ENCODE measurements at places on chromosomes 12 and 14.
A peak's percentile ranks its signal among the peaks of the same experiment; 100 is the strongest.

DNA sequence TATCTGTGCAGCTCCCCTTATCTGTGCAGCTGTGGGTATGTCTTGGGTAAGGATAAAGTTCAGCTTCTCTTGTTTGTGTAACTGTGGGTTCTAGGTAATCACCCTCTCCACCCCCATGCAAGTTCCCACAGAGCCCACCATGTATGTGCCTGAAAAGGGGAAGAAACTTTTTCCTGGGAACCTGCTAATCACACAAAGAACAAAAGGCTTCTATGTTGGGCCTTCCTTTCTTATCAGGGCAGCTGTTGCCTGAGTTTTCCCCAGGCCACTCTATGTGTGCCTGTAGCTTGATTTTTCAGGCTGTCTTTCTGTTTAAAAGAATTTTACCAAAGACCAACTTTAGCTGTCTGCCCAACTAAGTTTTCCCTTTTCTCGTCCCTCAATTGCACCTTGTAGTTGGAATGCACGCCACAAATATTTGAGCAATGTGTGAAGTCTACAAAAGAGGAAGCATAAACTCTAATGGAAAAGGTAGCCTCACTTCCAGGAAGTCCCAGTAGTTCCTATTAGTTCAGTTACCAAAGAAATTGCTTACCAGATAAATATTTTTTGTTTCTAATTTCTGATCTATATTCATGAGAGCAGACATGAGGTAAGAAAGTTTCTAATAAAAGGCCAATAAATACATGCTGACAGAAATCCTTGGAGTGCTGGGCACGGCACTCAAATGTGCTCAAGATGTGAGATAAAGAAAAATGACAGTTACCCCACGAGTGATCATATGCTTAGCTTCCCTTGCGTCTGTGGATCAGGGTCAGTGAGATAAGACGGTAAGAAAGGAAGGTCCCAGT lies 2.7 kb upstream of the GALC start:
- DNase-seq: no peak

- no peak for DNase-seq
These were observed 1.0 kb downstream of the HIP1R start for GRCh38 chr12:122836027-122836921.

DNA sequence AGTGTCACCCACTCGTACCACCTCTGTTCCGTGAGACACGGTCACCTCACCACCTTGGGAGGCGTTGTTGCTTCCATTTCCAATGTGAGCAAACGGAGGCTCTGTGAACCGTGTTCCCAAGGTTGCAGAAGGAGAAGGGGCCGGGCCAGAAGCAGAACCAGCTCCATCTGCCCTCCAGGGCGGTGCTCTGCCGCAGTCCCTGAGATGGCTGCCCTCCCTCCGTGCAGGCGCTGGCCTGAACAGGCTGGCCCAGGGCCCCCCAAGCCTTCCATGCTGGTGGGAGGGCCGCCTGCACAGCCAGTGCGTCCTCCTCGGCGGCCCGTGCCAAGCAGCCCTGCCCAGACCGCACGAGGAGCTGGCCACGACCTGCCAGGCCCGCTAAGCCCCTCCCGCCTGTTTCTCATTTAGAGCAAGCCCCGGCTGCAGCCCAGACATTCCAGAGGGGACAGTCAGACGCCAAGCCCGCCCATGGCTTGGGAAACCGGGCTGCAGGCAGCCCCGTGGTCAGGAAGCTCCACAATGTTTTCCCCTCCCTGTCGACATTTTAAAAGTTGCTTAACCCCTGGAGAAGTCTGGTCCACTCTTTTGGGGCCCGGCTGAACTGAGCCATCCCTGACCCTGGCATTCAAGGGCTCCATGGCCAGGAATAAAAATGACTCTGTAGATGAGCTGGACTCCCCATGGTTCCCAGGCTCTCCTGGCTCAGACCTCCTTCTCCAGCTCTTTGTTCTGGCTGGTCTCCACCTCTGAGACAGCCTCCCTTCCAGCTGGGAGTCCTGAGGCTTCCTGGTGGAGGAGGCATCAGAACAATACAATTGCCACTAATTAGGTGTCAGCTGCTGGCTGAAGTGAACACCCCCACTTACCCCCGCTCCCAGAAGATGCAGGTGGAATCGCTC lies 236.0 kb downstream of the BCL11B start:
- DNase-seq: peak; percentile 98

GRCh38 chr14:56886471-56887062 lies 76.3 kb upstream of the OTX2 start:
- no peak for DNase-seq

- peak; percentile 29 for DNase-seq
These were observed 15.8 kb upstream of the ANKRD9 start for GRCh38 chr14:102525219-102525928.

GRCh38 chr12:109721276-109721675 lies 7.7 kb downstream of the FAM222A start:
- DNase-seq: no peak

DNA sequence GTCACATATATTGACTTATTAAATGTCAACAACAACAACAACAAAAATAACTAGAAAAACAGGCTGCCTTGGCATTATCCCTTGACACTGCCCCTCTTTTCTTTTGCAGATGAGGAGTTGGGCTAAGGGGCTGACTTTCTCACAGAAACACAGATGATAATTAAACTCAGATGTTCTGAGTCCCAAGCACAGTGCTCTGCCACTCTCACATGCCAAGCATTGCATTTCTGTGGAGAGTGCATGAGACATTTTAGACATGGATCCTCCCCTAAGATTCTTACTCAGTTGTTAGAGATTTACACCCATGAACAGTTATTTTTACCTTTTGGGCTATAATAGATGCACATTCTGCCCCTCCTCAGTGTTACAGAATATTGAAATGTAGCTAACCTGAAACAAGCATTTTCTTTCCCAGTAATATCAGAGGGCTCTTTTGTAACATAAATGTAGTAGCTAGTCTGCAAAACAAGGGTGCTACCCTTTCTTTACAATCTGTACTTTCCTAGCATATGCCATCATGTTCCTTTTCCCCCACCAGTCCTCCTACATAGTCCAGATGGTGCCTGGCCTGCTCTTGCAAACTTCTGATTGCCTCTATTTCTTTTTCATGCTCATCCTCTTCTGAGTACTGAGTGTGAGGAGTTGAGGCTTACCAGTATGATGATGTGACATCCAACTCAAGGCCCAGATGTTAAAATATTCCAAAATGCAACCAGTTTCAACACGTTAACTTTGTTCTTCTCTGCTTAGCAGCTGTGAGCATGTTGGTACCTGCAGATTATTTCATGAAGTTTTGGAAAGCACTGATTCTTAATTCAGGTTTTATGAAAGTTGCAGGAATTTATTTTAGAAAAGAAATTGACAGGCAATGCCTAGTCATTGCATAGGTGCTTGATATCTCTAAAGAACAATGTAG lies 125.0 kb upstream of the ATP2B1 start:
- peak; percentile 66 for DNase-seq

DNA sequence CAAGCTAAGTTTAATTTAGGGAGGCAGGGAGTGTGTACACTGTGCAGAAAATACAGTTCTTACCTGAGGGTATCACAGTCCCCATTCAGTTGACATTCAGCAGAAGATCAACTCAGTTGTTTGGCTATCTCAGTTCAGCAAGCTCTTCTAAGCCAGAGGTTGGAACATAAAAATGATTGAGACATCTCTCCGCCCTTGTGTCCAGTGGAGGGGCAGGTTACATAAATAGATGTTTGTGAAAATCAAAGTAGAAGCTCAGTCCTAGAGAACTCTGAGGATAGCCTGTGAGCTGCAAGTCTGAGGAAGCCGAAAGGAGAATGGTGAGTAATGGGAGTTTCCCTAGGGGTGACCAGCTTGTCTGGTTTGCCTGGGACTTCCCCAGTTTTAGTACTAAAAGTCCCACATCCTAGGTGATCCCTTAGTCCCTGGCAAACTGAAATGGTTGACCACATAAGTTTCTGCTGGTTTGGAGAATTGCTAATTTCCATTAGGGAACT lies 251.4 kb upstream of the ATP2B1 start:
- no peak for DNase-seq

- peak; percentile 94 for DNase-seq
These were observed 71.3 kb downstream of the ANKRD9 start for GRCh38 chr14:102437997-102438915.

DNA sequence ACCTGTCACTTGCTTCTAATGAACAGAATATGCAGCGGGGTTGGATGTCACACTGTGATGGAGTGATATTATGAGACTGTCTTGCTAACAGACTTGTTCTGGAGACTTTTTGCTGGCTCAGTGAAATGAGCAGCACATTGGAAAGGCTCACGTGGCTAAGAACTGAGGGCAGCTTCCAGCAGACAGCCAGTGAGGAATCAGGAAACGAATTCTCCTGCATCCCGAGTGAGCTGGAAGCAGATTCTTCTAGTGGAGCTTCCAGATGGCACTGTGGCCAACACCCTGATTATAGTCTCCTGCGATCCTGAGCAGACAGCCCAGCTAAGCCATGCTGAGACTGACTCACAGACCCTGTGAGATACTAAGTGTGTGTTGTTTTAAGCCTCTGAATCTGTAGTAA lies 16.1 kb upstream of the TSPAN9 start:
- DNase-seq: peak; percentile 87

- no peak for DNase-seq
These were observed 4.9 kb downstream of the CERS5 start for GRCh38 chr12:50162230-50162629.

- DNase-seq: no peak
These were observed 344 bp downstream of the SPTLC2 start for GRCh38 chr14:77616133-77616453.

- DNase-seq: no peak
These were observed 387.0 kb upstream of the FLRT2 start for GRCh38 chr14:85142982-85143381.

DNA sequence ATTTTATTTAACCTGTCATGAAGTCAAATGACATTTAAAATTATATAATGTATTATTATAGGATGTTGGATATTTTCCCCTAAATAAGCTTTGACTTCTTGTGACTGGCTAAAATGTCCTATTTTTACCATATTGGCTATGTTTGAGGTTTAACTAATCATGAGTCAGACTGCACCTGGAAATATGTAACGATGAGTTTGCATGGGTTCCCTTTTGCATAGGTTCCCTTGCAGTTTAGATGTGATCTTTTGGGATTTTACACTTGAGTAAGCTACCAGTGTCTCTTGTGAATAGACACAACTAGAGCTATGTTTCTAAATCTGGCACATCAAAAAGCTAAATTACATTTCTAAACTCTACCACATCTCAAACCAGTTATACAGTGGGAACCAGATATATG lies 5.2 kb downstream of the PDZRN4 start:
- DNase-seq: no peak

DNA sequence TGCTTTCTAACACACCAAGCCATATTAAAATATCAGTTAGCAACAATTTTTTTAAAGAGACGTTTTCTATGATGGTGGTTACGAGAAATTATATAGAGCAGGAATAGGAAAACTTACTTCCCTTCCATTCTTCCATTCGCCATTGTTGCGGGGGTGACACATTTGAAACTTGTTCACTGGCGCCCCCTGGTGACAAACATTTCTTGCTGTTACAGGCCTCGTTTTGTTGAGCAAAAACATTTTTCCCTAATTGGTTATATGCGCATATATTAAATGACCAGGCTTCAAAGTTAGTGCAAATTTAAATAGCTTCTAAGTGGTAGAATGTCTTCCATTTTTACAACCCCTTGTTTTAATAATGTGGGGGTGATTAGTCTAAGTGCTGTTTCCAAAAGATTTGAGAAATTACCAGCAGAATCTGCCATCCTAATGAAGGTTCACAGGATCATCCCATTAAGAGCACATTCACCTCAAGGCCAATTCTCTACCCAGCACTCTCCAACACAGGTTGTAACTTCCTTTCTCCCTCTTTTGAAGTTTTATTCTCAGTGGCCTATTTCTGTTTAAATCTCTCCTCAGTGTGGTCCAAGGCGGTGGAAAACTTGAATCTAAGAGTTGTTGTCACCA lies 1124.7 kb downstream of the FLRT2 start:
- no peak for DNase-seq

GRCh38 chr12:116146386-116146785 lies 131.1 kb downstream of the MED13L start:
- DNase-seq: no peak

- no peak for DNase-seq
These were observed 2.0 kb downstream of the SCYL2 start for GRCh38 chr12:100268835-100269564.

GRCh38 chr12:108043286-108043685 lies 85.8 kb upstream of the WSCD2 start:
- DNase-seq: no peak

- no peak for DNase-seq
These were observed 3.6 kb upstream of the KRT72 start for GRCh38 chr12:52604859-52605258.

DNA sequence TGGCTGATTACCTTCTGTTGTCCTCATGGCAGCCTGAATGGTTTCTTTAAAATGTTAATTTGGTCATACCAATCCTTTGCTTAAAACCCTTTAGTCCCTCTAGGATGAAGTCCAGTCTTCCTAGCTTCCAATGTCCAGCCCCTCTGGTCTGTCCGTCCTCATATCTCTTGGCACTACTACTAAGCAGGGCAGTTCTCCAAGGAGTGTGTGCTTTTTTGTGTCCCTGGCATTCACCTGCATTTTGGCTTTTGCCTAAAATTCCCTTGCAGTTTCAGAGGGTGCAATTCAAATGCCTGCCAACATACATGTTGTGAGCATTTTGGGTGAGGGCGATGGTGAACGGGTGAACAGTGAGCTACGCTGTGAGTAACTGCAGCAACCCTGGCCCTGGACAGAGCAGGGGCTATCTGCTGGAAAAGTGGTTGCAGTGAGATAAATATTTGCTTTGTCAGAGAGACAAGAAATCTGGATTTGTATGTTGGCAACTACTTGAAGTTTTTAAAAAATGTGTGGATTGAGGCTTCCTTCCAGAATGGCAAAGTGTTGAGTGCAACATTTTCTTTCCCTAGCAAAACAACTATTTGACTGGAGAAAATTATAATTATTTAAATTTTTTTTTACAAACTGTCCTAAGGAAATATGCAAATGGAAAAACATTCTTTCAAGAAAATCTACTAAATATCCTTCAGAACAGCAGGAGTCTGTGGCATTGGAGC lies 14.6 kb downstream of the GALNT8 start:
- no peak for DNase-seq

GRCh38 chr14:102015045-102015685 lies 50.8 kb downstream of the DYNC1H1 start:
- DNase-seq: no peak

- no peak for DNase-seq
These were observed 58.9 kb upstream of the EEA1 start for GRCh38 chr12:92987846-92988621.

GRCh38 chr14:102866982-102867761 lies 55.3 kb upstream of the AMN start:
- DNase-seq: no peak

- DNase-seq: no peak
These were observed 13.9 kb downstream of the GALNT6 start for GRCh38 chr12:51377099-51377984.

DNA sequence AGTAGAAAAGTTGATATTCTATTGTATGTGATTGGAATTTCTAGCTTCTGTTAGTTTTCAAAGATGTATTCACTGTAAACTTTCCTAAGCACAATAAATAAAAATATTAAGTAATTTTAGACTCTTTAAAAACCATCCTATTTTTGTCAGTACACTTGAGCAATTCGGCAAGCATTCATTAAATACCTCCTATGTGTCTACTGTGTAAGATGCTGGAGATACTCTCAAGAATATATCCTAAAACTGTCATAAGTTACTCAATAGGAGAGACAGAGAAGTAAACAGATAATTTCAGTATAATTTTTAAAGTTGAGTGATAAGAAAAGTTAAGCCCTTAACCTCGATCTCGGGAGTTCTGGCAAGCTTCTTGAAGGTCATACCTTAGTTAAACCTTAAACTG lies 46.1 kb downstream of the FANCM start:
- DNase-seq: no peak

Measured in AG08395 (cell line).